ENCODE measurements at places on chromosomes 6 and 20.
A peak's percentile ranks its signal among the peaks of the same experiment; 100 is the strongest.

- no peak for DNase-seq
These were observed 81.0 kb downstream of the TIAM2 start for GRCh38 chr6:155075930-155076695.

- DNase-seq = no peak
These were observed 24.5 kb upstream of the POPDC3 start for GRCh38 chr6:105204331-105204730.

- peak; percentile 25 for DNase-seq
These were observed 10.2 kb downstream of the WFDC3 start for GRCh38 chr20:45781391-45781931.

GRCh38 chr20:9742821-9743220, 96.1 kb downstream of the PAK5 start:
- no peak for DNase-seq

GRCh38 chr20:62065674-62066338, at the start of gene TAF4:
Gene TAF4, minus strand, starts transcription at chr20:62065881. Its CDS starts 71 bp downstream, at chr20:62065810.
- peak; percentile 86 for DNase-seq

DNA sequence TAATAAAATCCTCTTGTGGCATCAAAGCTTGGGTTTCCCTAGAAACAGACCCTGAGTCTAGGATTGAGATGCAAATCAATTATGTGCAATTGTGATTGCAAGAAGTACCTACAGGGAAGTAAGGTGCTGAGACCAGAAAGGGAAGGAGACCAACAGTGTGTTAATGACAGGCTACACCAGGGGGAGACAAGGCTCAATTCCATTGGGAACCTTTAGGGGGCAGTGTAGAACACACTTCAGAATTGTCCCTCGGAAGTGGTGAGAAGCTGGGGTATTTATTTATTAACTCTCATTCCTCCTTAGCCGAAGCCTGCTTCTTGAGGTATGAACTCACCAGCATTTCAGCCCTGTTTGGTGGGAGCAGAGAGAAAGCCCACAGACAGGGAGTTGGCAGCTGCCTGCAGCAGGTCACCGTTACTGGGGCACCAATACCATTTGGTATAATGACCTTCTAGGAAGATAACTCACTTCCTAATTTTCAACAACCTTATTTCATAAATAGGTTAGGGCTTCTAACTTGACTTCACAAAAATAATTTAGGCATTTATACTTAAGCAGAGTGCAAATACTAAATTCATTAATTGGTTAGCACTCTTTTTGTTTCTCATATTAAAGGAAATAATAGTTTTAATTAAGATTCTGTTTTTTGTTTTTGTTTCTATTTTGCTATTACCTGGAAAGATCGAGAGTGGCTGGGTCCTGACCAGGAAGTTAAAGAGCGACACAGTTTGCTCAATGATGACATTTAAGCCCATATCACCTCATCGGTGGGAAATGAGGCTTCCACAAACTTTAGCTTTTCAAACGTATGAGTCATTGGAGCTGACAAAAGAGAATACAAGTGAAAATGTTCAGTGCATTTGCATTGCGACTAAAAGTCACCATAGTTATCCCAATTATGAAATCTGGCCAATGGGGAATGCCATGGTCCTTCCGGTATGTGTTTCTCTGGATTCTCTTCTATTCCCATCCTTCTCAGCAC, 94.8 kb downstream of the BTBD3 start:
- DNase-seq = peak; percentile 79

GRCh38 chr6:158597565-158597964, 37.7 kb downstream of the TMEM181 start:
- no peak for DNase-seq

DNA sequence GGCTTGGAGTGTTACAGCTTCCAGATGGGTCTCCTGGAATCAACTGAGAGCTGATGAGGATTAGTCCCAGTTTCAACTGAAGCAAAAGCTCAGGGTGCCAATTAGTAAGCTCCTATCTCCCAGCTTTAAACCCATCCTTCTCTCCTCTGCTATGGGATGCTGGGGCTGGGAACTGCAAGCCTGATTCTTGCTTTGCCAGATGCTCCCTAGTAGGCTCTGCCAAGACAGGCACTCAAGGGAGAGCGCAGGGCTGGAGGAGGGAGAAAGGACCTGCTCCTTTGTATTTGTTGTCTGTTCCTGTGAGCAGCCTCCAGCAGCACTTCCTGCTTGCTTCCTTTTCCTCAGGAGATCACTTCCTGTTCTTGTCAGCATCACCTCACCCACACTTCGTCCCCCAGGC, 309.7 kb downstream of the KIF16B start:
- DNase-seq = peak; percentile 61

- no peak for DNase-seq
These were observed 288.3 kb downstream of the NRN1 start for GRCh38 chr6:5718231-5718947.

GRCh38 chr6:6538261-6538660, 50.3 kb upstream of the LY86 start:
- no peak for DNase-seq

DNA sequence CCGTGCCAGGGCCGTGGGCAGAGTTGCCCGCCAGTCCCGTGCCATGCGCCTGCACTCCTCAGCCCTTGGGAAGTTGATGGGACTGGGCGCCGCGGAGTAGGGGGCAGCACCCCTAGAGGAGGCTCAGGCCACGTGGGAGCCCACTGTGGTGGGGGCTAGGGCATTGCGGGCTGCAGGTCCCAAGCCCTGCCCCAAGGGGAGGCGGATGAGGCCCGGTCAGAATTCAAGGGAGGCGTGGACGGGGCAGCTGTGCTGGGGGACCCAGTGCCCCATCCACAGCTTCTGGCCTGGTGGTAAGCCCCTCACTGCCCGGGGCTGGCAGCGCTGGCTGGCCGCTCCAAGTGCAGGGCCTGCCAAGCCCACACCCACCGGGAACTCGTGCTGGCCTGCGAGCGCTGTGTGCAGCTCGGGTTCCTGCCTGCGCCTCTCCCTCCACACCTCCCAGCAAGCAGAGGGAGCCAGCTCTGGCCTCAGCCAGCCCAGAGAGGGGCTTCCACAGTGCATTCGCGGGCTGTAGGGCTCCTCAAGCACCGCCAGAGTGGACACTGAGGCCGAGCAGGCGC, 317.8 kb downstream of the HAO1 start:
- DNase-seq = no peak

- no peak for DNase-seq
These were observed 219.0 kb upstream of the JARID2 start for GRCh38 chr6:15026832-15027231.

DNA sequence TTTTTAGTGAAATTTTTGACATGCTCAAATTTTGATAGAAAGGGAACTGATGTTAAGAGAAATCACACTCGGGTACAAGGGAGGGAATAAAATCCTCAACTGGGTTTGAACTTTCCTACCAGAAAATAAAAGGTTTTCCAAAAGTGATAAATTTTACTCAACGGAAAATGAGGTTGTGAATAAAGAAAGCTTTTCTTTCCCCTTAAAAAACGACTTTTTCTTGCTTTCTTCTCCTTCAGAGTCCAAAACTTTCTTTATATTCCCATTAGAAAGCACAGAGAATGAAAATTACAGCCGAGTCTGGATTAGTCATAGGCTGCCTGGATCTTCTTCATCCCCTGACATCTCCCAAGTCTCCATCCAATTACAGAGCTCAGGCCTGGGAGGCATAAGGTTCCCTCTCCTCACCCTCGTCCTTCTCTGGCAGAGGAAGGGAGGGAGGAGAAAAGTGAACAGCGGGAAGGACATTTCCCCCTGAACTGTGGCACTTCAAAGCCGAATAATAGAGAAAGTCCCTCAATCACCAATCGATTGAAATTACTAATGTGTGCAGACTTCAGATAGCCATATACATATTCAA, 28.1 kb upstream of the QKI start:
- DNase-seq = peak; percentile 85

DNA sequence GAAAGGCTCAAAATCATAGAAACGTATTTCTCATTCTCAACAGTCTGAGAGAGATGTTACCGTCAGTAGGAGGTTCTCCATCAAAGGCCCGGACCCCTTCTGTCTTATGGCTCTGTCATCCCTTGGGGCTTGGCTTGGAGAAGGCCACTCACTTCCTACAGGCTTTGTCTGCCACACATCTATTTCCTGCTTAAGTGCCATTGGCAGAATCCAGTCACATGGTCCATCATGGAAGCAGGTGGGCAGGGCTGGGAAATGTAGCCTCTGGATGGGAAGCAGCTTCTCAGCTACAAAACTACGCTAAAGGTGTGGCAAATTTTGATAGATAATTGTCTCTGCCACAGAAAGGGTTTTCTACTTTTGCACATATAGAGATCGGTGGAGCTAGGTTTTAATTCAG, 12.6 kb upstream of the ZFP64 start:
- no peak for DNase-seq

- peak; percentile 14 for DNase-seq
These were observed 31.1 kb downstream of the OSBPL2 start for GRCh38 chr20:62269378-62269777.

DNA sequence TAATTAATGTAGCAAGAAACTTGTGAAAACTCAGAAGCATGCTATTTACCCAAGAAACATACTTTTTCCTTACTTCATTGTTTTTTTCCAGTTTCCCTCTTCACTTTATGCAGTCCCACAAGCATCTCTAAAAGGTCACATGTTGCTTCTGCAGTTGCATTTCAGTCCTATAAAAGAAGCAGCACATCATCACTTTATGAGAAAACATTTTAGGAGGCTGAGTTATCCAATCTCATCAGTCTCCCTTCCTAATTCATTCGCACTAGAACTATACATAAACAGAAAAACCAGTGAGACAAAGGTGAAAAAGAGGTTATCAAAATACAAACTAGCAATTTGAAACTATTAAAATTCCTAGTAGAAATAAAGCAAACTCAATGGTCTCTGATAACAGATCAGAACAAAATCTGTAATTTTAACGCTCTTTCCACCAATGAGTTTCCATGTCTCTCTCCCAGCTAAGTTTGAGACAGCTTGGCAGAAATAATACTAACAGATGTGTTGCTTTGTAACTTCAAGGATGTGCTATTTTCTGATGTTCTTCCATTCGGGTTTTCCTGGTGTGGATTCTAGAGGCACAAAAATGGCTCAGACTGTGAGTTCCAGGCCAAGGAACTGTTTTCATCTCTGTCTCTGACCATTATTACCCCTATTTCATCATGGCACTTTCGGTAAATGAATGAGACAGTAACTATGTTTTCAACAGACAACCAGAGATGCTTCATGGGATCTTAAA, 48.4 kb downstream of the ZHX3 start:
- DNase-seq = no peak

DNA sequence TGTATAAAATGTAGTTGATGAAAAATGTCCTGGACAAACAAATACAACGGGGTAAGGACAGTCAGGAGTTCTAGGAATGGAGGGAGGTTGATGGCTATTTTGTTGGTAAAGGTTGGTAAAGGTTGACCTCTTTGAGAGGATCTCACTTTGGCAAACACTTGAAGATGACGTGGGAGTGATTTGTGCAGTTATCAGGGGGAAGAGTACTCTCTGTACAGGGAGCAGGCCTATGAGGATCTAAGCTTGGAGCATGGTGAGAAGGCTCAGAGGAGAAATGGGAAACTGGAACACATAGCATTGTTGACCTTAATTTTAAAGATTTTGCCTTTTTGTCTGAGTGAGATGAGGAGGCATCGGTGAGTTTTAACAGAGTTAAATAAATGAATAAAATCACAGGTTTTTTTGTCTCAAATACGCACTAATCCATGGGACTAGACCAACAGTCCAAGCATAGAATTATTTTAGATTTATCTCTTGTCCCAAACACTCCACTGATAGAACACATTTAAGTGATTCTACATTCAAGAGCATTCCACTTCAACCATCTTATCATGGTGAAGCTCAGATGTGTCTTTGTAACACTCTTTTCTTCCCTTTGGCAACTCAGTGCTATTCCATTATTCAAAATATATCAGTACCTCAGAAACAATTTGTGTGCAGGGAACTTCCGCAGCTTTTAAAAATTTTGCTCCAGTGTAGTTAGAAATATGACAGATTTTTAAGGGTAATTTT, 5.7 kb downstream of the LAMA2 start:
- DNase-seq = no peak

DNA sequence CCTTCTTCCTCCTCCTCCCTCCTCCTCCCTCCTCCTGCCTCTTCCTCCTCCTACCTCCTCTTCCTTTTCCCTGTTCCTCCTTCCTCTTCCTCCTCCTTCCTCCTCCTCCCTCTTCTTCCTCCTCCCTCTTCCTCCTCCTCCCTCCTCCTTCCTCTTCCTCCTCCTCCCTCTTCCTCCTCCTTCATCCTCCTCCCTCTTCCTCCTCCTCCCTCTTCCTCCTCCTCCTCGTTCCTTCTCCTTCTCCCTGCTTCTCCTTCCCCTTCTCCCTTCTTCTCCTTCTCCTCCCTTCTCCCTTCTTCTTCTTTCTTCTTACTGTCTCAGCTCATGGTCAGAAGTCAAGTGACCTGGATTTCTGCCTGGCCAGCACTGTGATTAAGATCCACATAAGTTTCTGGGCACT, 7.7 kb downstream of the MAS1 start:
- no peak for DNase-seq

GRCh38 chr20:44400970-44401769, 45.7 kb downstream of the HNF4A start:
- no peak for DNase-seq

DNA sequence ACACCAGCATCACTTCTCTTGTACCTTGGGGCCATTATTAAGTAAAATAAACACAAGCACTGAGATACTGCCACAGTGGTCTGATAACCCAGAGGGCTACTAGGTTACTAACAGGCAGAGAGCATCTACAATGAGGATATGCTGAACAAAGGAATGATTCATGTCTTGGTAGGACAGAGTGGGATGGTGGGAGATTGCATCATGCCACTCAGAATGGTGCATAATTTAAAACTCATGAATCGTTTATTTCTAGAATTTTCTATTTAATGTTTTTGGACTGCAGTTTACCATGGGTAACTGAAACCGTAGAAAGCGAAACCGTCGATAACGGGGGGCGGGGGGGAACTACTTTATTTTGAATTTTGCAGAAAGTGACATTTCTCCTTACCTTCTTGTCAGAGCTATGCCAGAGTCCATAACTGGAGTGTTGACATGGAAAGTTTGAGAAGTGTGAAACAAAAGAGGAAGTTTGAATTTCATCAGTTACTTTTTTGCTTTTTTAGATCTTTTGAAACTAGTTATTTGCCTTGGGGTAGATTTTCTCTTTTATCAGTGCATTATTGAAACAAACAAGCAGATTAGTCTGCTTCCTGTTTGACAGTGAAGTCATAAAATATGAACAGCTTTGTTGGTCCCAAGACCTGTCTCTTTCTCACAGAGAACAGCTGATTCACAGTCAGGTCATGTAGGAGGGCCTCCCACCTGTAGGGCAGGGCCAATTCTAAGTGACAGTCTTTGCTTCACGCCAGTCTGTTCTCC, 124.9 kb downstream of the KLHL32 start:
- DNase-seq = no peak

DNA sequence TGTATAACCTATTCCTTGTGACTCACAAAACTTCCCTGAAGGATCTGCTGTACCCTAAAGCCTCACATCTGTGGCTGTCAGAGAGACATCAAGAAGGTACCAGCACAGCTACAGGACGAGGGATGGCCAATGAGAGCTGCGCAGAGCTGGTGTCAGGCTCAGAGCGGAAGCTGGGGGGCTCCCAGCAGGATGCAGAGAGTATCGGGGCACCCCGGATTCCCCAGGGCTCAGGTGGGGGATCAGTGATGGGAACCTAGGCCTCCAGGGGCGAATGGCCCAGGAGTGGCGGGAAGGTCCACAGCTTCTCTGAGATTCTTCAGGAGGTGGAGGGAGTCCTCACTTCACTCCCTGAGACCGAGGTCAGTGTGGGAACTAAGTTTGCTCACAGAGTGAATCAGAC, 30.9 kb upstream of the SMOC2 start:
- no peak for DNase-seq

- DNase-seq = no peak
These were observed 359.2 kb downstream of the GJA1 start for GRCh38 chr6:121794630-121795029.

- DNase-seq = no peak
These were observed 1015.1 kb downstream of the EPHA7 start for GRCh38 chr6:92404281-92404680.

Measured in NCI-H82 (cell line).